ENCODE measurements at places on chromosomes 12 and 14. TPM values are rescaled to one million over a fixed set of nuclear protein-coding genes. Genes with fewer than 3 reads are reported as not detected.

DNA sequence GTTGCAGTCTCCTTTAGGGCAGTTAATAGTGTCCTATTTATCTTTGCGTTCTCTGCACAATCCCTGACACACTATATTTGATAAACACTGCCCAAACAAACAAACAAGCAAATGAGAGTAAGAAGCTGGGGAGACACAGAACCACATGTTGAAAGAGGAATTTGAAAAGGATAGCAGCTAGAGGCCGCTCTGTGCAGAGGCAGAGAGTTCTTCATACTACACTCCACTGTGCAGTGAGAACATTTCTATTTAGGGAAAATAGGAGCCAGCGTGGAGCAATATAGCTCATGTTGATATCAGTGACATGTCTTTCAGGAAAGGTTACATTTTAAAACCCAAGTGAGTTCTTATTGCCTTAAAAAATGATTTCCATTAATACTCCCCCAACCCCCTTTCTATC, 140.3 kb upstream of the SEL1L start:
- H3K27me3 ChIP-seq, result no peaks in the 10 kb centered on the region
- H3K4me1 ChIP-seq, result no peaks in the 10 kb centered on the region
- H3K4me3 ChIP-seq, result no peak overlapping the region
- no peak for DNase-seq
- H3K36me3 ChIP-seq, result no peaks in the 10 kb centered on the region

DNA sequence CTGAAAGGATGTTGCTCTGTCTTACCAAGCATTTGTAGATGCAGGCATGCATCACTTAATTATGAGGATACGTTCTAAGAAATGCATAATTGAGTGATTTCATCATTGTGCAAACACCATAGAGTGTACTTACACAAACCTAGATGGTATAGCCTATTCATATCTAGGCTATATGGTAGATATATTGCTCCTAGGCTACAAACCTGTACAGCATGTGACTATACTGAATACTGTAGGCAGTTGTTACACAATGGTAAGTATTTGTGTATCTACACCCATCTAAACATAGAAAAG, 75.9 kb downstream of the IFT81 start:
- H3K36me3 ChIP-seq, result no peaks in the 10 kb centered on the region
- no peak overlapping the region for H3K27ac ChIP-seq
- DNase-seq, result no peak
- no peak overlapping the region for H3K4me3 ChIP-seq
- H3K27me3 ChIP-seq, result no peaks in the 10 kb centered on the region

DNA sequence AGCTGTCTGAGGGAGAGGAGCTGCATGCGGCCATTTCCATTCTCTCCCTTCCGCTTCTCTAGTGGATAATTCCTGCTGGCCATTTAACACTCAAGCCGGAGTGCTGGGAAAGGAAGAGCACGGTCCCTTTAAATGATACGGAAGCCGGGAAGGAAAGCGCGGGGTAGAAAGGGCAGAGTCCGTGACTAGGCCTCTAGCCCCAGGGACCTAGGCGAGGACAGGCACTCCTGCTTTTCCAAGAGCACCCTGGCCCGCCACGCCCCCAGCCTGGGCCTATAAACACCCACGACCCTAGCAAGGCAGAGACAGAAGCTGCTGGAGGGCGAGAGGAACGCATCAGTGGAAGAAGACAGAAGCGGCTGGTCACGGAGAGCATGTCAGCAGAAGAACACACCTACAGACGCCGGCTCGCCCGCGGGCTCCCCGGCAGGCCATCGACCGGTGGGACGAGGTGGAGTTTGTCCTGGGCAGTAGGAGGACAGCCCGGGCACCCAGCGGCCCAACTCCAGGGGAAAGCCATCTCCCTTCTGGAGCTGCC, 1206.6 kb upstream of the TMEM132C start:
- no peaks in the 10 kb centered on the region for H3K27me3 ChIP-seq
- DNase-seq, result no peak
- no peaks in the 10 kb centered on the region for H3K4me1 ChIP-seq
- H3K4me3 ChIP-seq, result no peak overlapping the region
- H3K27ac ChIP-seq, result no peak overlapping the region

DNA sequence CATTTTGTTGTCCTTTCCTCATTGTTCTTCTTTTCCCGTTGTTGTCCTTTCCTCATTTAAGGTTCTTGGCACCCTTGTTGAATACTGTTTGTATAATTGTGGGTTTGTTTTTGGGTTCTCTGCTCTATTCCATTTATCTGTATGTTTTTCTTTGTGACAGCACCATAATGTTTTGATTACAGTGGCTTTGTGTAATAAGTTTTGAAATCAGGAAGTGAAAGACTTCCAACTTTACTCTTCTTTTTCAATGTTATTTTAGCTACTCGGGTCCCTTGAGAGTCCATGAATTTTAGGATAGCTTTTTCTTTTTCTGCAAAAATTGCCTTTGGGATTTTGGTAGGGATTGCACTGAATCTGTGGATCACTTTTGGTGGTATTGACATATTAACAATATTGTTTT, 28.1 kb downstream of the ETNK1 start:
- no peak overlapping the region for H3K4me3 ChIP-seq
- H3K4me1 ChIP-seq, result peaks cover 30% of the 10 kb centered on the region
- no peaks in the 10 kb centered on the region for H3K36me3 ChIP-seq
- no peaks in the 10 kb centered on the region for H3K27me3 ChIP-seq

CPSF6 gene
- 45.0 TPM for polyA plus RNA-seq

PCED1B gene
- polyA plus RNA-seq, result 3.7 TPM

PPM1A gene
- 31.5 TPM for polyA plus RNA-seq

All from keratinocyte (primary cell).